ENCODE measurements at places on chromosomes 6 and 20. TPM values are rescaled to one million over a fixed set of nuclear protein-coding genes. Genes with fewer than 3 reads are reported as not detected.
A peak's percentile ranks its signal among the peaks of the same experiment; 100 is the strongest.

GRCh38 chr6:55868771-55869479, 6.5 kb downstream of the BMP5 start:
- no peaks in the 10 kb centered on the region for H3K36me3 ChIP-seq
- H3K4me3 ChIP-seq = no peak overlapping the region
- H3K27me3 ChIP-seq = no peaks in the 10 kb centered on the region
- DNase-seq = peak; percentile 29
- H3K27ac ChIP-seq = no peak overlapping the region

DNA sequence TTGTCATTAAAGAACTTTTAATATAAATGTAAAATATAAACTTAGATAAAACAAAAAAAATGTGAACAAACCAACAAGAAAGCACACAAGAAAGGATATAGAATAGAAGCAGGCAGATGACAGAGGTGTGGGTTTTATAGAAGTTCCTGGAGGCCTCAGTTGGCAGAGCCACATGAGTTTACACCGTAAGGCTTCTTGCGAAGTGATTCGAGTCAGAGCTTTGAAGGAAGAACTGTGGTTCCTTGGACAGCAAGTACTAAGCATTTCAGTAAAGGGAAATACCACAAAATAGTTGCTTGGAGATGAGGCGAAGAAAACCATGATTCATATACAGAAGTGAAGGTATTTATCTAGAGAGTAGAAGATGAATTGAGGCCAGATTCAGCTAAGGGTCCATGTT, 207.9 kb upstream of the EYA4 start:
- no peak overlapping the region for H3K4me3 ChIP-seq
- H3K4me1 ChIP-seq = no peaks in the 10 kb centered on the region
- H3K27ac ChIP-seq = no peak overlapping the region
- DNase-seq = no peak
- no peaks in the 10 kb centered on the region for H3K36me3 ChIP-seq

DNA sequence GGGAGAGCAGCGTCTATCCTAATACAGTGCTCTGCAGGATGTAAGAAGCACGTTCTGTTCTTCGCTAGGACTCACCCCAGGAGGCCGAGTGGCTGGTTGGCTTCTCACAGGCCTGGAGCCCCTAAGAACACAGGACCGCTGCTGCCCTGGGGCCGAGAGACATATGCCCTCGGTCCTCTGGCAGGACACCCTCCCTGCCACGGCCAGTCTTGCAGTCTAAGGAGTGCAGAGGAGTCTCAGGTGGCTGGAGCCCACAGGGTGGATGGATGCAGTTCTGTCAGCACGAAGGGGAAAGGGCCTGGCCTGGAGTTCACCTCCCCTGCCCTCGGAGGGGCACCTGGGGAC, 96.5 kb downstream of the SMOC2 start:
- H3K27ac ChIP-seq = no peak overlapping the region
- no peak for DNase-seq
- no peak overlapping the region for H3K4me3 ChIP-seq

GRCh38 chr20:58219342-58219700, 9.1 kb downstream of the ANKRD60 start:
- no peak overlapping the region for H3K4me3 ChIP-seq
- H3K27ac ChIP-seq = no peak overlapping the region
- no peaks in the 10 kb centered on the region for H3K36me3 ChIP-seq
- no peak for DNase-seq
- no peaks in the 10 kb centered on the region for H3K4me1 ChIP-seq

Gene HCK
- total RNA-seq = not detected

Gene TAAR9
- total RNA-seq = not detected

Gene FAXC
- not detected for total RNA-seq

Data from activated CD8-positive, alpha-beta T cell treated with anti-CD3 and anti-CD28 coated beads for 36 hours (primary cell).